H9 (cell line): ENCODE measurements at places on chromosomes 11 and 22. TPM values are rescaled to one million over a fixed set of nuclear protein-coding genes. Genes with fewer than 3 reads are reported as not detected.

GRCh38 chr22:28185130-28185529, 266.1 kb upstream of the PITPNB start:
- H3K4me1 ChIP-seq: peaks cover 7% of the 10 kb centered on the region
- H3K4me3 ChIP-seq: no peak overlapping the region
- no peak for DNase-seq
- H3K27me3 ChIP-seq: no peaks in the 10 kb centered on the region
- no peaks in the 10 kb centered on the region for H3K36me3 ChIP-seq
- no peak overlapping the region for H3K27ac ChIP-seq

The CHST1 gene
- total RNA-seq: 0.39 and 0.57 TPM in 2 replicates

DNA sequence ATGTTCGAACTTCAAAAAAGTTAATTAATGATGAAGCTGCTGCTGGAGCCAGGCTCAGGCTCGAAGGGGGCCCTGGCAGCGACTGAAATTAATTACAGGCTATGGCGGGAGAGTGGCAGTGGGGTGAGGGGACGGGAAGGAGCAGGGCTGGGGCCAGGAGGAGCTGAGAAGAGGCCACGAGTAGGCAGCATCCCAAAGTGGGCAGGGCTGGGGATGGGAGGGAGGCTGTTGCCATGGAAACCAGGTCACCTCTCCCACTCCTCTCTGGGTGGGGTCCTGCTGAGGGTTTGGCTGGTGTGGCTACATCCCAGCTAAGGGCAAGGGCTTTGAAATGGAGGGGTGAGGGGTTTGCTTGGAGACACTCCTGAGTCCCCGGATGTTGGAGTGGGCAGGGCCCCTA, 23.9 kb downstream of the CACNA1I start:
- H3K36me3 ChIP-seq: no peaks in the 10 kb centered on the region
- no peak overlapping the region; the same call in 2 of the 3 replicates for H3K4me3 ChIP-seq
- no peaks in the 10 kb centered on the region for H3K4me1 ChIP-seq
- no peaks in the 10 kb centered on the region for H3K27me3 ChIP-seq
- H3K27ac ChIP-seq: no peak overlapping the region

The OR4D5 gene
- not detected in 2 replicates for total RNA-seq

- no peaks in the 10 kb centered on the region for H3K36me3 ChIP-seq
- no peaks in the 10 kb centered on the region for H3K4me1 ChIP-seq
- H3K27me3 ChIP-seq: peaks cover 20% of the 10 kb centered on the region; the same call in 1 of the 2 replicates
- no peak overlapping the region for H3K27ac ChIP-seq
- H3K4me3 ChIP-seq: no peak overlapping the region
Measured at GRCh38 chr11:115761817-115762216, 257.6 kb upstream of the CADM1 start.

DNA sequence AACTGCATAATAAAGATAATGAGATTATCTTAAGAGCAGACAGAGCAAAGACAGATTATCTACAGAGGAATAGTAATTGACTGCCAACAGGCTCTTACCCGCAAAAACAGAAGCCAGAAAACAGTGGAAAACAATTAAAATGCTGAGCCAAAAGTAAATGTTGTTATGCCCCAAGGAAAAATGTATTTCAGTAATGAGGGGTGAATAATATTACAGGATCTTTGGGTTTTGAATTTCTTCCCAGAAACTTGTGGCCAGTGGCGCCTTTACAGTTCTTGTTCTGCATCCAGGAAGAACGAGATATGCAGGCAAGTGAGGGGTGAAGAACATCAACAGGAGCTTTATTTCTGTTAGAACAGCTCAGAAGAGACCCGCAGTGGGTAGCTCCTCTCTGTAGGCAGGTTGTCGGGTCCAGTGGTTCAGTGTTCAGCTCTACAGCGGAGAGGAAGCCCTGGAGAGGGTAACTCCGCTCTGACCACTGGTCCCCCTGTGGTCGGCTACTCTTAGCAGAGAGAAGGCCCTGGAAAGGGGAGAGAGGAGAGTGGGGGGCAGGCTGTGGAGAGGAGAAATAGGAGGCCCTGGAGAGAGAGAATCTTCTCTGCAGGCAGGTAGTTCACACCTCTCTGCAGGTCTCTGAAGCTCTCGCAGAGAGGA, 51.8 kb upstream of the SC5D start:
- peaks cover 8% of the 10 kb centered on the region; the same call in 1 of the 2 replicates for H3K4me1 ChIP-seq
- no peak overlapping the region for H3K27ac ChIP-seq
- no peaks in the 10 kb centered on the region for H3K27me3 ChIP-seq
- H3K36me3 ChIP-seq: peaks cover 6% of the 10 kb centered on the region
- DNase-seq: no peak
- H3K4me3 ChIP-seq: no peak overlapping the region

DNA sequence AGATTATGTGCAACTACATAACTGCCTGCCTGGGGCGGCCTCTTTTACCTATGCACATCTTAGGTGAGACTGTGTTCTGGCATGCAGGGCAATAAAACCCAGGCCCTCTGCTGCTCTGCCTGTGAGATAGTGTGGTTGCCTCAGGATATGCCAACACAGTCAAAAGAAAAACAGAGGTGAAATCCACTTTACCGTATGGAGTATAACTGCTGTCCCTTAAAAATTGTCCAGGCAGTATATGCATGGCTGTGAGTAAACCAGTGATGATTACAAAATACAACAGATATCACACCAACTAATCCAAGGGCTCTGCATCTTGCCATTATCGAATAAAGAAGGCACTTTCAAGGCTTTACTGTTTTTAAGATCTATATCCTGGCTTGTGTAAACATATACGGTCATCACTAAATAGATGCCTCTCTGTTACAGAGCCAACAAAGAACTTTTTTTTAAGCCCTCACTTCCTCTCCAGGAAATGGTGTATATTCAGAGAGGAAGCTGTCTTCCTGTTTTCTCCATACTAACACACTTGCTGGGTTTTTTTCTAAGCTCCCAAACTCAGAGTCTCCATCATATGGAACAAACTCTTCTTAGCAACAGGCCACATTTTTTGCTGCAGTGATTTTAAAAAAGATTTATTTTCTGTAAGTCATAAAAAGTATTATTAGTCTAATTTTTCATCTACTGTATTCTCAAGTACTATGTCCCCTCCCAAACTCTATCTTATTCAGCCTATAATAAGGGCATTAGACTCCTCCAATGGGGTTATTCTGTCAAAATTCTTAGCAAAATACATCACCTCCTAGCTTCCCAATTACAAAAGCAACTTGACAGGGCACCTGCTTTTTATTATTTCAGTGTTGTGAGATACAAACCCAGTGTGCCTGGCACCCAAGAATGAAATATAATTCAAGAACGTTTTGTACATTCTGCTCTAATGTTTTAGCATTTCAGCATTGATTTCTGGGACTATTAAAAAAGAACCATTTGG, 135.2 kb downstream of the MAML2 start:
- H3K4me3 ChIP-seq: no peak overlapping the region
- no peaks in the 10 kb centered on the region for H3K27me3 ChIP-seq
- no peak overlapping the region for H3K27ac ChIP-seq
- H3K4me1 ChIP-seq: peaks cover 3% of the 10 kb centered on the region; the same call in 1 of the 2 replicates

- H3K4me1 ChIP-seq: no peaks in the 10 kb centered on the region
- no peak overlapping the region for H3K4me3 ChIP-seq
- no peaks in the 10 kb centered on the region for H3K27me3 ChIP-seq
- no peak for DNase-seq
Measured at GRCh38 chr11:69682681-69683326, 7.7 kb upstream of the LTO1 start.

DNA sequence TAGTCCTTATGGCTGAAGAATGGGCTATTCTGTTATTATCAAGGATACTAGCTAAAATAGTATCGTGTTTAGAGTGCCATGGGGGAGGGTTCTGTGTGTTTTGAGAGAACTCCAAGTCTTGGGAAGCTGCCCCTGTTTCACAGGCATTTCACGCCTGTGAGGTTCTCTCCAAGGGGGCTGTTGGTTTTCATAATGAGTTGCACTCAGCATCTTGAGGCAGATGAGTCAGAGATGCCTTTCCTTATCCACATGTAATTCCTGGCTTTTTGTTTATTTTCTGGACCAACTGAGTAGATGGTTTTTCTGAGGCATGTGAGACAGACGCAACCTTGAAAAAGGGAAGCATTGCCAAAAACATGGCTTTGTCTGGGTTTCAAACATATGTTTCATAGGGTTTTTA, 203.7 kb downstream of the ARHGAP42 start:
- H3K4me1 ChIP-seq: no peaks in the 10 kb centered on the region
- no peaks in the 10 kb centered on the region for H3K27me3 ChIP-seq
- H3K36me3 ChIP-seq: no peaks in the 10 kb centered on the region
- H3K4me3 ChIP-seq: no peak overlapping the region
